ENCODE measurements at places on chromosomes 13 and 19.

DNA sequence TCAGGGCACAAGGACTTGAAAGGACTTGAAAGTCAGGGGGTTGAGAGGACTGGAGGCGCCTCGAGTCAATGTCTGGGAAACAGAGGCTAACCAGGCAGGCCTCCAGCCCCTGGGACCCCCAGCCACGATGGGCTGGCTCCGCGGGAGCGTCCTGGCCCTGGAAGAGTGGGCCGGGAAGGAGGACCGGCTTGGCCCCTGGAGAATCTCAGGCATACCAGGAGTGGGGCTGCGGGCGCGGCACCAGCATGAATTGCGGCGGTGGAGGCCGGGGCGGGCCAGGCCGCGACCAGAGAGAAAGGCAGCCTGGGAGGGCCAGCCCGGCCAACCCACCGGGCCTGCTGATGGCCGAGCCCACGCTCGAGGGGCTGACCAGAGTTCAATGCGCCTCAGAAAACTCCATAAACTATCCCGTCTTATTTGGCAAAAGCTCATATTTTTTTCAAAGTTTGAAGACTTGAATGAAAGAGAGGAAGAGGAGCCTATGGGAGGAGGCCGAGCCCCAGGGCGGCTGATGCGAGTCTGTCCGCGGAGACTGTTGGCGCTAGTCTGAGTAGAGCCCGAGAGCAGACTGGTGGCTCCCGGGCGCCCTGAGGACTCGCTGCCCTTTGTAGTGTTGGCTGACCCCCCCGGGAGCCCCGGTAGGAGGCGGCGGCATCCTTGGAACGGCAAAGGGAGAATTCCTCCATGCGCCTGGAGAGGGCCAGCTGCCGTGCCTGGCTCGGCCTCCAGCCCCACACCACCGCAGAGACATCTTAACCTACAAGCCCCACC is 68.0 kb downstream of the MLLT1 start:
- no peak for DNase-seq

GRCh38 chr13:85486663-85487062 is 312.6 kb downstream of the SLITRK6 start:
- DNase-seq, result no peak

DNA sequence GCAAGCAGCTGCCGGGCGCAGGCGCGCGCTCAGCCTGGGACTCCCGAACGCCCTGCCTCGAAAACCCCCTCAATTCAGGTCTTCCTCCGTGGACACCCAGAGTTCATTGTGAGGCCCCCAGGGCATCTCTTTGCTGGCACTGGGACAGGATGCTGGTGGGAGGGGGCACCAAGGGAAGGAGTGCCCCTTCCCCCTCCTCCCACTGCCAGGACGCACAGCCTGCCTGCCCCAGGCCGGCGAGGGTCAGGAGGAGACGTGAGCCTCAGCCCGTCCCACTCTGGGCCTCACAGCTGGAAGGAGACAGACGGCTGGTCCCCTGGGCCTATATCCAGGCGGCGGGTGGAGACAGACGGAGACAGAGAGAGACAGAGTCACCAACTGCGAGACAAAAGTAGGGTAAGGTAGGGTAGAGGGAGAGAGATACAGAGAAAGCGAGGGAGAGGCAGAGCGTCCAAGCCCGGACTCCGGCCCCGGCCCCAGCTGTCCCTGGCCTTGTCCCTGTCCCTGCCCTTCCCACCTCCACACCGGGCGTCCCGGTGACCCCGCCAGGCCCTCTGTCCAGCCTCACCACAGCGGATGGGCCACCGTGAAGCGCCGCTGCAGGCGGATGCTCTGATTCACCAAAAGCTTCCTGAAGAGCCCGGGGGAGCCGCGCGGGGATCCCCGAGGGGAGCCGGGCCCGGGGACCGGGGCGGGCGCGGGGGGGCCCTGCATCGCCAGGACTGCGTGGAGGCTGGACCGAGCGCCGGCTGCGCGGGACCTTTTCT is at the start of gene PDE4C:
Gene PDE4C, minus strand, starts transcription at position 737 of the 767 bp plus-strand sequence. Its CDS starts 23 bp downstream, at position 714.
- no peak for DNase-seq

DNA sequence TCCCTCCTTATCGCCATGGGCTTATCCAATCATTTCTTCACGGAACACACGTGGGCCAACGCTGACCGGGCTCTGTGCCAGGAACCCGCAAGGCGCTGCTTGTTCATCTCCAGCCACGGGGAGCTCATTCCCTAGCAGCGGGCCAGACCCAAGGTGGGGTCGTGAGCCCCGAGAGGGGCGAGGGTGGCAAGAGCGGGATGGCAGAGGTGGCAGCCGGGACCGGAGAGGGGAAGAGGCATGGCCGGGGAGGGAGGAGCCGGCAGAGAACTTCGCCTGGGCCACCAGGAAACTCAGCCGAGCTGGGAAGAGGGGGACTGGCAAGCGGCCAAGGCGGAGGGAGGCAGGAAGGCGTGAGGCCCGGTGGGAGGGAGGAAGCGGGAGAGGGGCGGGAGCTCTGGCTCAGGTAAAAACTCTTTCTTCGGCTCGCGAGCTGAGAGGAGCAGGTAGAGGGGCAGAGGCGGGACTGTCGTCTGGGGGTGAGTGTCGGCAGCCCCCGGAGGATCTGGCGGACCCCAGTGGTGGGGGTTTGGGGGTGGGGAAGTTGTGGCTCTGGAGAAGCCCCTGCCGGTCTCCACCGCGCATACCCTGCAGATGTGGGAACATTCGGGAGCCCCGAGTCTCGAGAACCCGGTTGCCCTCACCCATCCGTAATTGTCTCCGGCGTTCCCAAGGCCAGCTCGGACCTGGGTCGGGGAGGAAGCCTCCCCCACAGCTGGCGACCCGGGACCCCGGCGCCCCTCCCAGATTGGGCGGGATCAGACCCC is at the start of gene B3GNT3:
Gene B3GNT3, plus strand, starts transcription at position 408 of the 764 bp plus-strand sequence. CDS start 12,670 bp downstream, outside the sequence.
- no peak for DNase-seq

- no peak for DNase-seq
Observed at GRCh38 chr13:101512650-101513049, 60.2 kb downstream of the ITGBL1 start.

DNA sequence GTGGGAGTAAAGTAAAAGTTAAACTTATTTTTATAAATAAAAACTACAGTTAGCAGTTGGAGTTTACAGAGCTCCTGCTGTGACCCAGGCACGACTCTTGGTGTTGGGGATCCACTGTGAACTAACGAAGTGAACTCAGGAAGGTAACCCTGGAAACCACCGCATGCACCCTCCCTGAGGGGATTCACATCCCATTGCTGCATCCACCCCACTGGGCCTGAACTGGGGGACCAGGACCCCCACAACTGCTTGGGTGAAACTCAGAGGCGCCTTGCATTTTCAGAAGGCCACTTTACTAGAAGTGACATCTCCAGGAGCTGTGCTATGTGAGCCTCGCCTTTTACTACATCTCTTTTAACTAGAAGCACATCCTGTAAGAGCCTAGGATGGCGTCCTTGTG is 166.4 kb downstream of the TEX29 start:
- no peak for DNase-seq

DNA sequence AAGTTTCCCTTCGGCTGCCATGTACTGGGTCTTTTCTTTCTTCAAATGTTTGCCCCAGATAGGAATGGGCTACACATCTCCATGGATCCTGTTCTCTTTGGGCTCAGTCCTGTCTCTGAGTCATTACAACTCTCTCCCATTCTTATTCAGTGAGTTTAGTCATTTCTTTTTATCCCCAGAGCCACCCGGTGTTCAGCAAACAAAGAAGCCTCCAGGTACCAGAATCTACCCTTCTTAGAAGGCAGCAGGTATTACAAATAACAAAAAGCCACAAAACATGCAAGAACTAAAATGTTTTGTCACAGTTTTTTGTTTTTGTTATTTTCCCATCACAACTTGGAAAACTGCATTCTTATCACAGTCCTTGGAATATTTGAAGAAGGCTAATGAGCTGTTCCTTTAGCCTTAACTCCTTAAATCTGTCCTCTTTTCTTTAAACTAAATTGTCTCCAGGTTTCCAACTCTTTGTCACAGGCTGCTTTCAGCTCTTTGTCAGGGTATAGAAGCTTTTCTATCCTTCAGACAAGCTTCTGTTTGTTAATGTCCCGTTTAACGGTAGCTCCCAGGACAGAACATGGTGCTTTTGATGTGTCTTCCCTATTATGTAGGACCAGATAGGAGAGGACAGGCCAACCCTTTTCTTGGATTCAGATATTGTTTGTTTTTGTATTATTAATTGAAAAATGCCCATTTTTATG is 215.5 kb upstream of the HTR2A start:
- no peak for DNase-seq

GRCh38 chr13:59531571-59532091 is 632.1 kb downstream of the DIAPH3 start:
- DNase-seq, result peak; percentile 74

- DNase-seq, result no peak
Observed at GRCh38 chr13:94333131-94333820, 146.2 kb downstream of the DCT start.

GRCh38 chr19:3660493-3661219 is 34.1 kb upstream of the CACTIN start:
- DNase-seq, result no peak

GRCh38 chr13:49185264-49185663 is 34.9 kb upstream of the MLNR start:
- no peak for DNase-seq

GRCh38 chr19:4967738-4968461 is 1.0 kb upstream of the KDM4B start:
- DNase-seq, result no peak

DNA sequence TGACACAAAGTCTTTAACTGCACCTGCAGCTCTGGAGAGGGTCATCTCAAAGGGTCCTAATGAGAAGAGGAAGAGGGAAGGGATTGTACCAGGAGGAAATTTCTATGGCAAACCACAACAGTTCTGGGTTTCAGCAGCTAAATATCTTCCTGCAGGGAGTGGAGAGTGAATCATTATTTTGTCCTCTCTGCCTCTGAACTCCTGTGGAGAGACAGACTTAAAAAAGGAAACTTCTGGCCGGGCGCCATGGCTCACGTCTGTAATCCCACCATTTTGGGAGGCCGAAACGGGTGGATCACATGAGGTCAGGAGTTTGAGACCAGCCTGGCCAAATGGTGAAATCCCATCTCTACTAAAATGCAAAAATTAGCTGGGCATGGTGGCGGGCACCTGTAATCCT is 16.9 kb upstream of the C1QTNF9 start:
- no peak for DNase-seq

GRCh38 chr19:3768015-3768747 is 3.8 kb downstream of the RAX2 start:
- DNase-seq, result no peak

DNA sequence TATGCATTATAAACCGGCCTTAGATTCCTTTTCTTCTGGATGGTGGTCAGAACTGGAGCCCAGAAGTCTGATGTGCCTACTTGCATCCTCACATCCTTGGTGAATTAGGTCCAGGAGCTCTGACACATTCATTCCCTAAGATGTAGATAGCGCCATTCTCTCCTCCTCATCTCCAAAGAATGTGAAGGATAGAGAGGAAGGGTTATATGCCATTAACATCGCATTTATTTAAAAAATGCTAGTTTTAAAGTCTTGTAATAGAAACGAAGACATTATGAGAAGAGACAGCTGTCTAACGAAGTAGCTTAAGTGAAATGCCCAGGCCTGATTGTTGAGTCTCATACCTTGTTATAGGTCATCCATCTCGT is 9.7 kb downstream of the MBNL2 start:
- no peak for DNase-seq

DNA sequence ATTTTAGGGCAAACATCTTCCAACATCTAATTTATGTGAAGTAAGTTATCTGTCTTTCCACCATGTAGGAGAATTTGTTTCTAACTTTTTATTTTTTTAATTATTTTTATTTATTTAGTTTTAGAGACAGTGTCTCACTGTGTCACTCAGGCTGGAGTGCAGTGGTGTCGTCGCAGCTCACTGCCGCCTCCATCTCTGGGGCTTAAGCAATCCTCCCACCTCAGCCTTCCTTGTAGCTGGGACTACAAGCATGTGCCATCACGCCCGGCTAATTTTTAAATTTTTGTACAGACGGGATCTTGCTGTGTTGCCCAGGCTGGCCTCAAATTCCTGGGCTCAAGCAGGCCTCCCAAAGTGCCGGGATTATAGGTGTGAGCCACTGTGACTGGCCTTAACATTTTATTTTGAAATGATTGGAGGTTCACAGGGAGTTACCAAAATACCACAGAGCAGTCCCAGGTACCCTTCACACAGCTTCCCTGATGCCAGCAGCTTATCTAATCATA is 58.8 kb downstream of the CELF5 start:
- DNase-seq, result no peak

DNA sequence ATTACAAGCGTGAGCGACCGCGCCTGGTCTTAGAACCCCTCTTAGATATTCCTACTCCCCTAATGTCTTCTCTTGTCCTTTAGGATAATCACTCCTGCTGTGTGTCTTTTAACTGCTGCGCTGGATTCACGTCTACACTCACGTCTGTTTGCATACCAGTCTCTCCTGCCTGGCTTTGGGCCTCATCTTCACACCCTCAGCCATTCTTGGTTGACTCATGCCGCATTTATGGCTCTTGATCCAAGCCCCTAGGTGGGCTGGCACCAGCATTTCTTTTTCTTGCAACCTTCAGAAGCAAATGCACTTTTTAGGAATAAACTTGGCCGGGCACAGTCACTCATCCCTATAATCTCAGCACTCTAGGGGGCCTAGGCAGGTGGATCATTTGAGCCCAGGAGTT is 22.7 kb downstream of the MYO9B start:
- no peak for DNase-seq

- DNase-seq, result no peak
Observed at GRCh38 chr13:42229287-42229686, 42.7 kb upstream of the AKAP11 start.

DNA sequence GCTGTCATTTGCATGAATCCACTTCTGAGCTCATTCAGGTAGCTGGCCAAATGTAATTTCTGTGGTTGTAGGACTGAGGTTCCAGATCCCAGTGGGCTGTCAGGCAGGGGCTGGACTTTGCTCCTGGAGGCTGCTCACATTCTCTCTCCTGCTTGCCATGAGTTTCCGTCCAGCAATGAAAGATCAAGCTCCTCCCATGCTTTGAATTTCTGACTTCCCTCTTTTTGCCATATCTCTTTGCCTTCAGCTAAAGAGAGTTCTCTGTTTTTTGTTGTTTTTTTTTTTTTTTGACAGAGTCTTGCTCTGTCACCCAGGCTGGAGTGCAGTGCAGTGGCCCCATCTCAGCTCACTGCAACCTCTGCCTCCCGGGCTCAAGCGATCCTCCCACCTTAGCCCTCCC is 76.9 kb downstream of the ING1 start:
- DNase-seq, result no peak

- DNase-seq, result no peak
Observed at GRCh38 chr13:43877326-43877725, 2.2 kb downstream of the CCDC122 start.

GRCh38 chr19:28705008-28705407 is 507.9 kb downstream of the UQCRFS1 start:
- no peak for DNase-seq

DNA sequence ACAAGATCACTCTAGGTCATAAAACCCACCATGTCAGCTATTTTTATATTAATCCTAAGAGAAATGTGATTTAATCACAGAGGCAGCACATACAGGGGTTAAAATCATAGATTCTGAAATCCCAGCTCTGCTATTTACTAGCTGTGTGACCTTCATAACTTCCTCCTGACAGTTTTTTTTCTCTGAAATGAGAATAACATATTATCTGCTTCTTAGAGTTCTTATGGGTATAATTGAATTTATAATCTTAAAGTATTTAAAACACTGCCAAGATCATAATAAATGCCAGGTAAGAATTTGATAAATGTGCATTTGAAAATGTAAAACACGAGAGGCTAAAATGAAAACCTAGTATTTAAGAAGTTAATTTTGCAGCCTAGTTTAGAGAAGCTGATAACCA is 722.9 kb downstream of the SLITRK6 start:
- no peak for DNase-seq

GRCh38 chr13:90623318-90624011 is 724.0 kb upstream of the MIR17HG start:
- no peak for DNase-seq
